ENCODE measurements at places on chromosomes 16 and 17.

GRCh38 chr17:47808830-47809480 lies 12.6 kb downstream of the OSBPL7 start:
- no peak for DNase-seq

GRCh38 chr16:424033-424622 lies 1.3 kb upstream of the RAB11FIP3 start:
- DNase-seq: no peak

- DNase-seq: no peak
These were observed 19.9 kb upstream of the MLKL start for GRCh38 chr16:74720579-74720978.

GRCh38 chr17:34981538-34982241 lies 1.4 kb downstream of the LIG3 start:
- DNase-seq: no peak

DNA sequence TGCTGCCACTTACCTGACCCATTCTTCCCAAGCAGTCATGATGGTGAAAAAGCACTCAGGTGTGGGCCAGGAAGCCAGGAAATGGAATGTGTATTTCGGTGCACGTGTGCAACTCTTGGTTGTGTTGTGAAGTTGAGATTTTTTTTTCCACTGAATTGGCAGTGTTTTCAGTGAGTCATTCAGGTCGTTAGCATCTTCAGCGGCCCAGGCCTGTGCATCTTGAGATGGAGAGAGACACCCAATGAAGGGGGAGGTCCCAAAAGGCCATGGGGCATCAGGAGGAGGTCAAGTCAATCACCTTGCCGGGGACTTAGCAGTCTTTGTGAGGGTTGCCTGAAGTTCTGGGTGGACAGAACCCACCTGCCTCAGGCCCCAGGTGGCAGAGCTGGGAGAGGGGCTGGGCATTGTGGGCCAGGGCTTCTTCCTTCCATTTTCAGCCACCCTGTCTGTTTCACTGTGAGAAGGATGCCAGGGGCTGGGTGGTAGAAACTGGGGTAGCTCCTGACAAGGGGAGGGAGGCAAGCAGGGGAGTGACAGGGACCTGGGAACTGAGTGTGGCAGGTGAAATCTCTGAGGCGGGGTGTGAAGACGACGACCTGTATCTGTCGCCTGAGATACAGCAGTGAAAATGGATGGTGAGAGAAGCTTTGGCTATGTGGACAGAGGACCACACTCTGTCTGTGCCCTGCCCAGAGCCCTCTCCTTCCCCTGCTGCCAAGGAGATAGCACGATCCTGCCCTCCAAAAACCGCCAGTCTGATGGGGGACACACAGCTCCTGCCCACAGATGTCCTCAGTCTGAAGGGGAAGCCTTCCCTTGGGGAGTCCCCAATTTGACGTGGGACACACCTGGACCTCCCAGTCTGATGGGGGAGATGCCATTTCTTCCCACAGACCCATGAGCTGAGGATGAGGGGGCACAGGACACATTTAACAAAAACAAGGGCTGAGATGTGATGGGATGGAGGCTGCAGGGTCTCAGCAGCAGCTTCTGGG lies 11.9 kb downstream of the TBKBP1 start:
- no peak for DNase-seq

DNA sequence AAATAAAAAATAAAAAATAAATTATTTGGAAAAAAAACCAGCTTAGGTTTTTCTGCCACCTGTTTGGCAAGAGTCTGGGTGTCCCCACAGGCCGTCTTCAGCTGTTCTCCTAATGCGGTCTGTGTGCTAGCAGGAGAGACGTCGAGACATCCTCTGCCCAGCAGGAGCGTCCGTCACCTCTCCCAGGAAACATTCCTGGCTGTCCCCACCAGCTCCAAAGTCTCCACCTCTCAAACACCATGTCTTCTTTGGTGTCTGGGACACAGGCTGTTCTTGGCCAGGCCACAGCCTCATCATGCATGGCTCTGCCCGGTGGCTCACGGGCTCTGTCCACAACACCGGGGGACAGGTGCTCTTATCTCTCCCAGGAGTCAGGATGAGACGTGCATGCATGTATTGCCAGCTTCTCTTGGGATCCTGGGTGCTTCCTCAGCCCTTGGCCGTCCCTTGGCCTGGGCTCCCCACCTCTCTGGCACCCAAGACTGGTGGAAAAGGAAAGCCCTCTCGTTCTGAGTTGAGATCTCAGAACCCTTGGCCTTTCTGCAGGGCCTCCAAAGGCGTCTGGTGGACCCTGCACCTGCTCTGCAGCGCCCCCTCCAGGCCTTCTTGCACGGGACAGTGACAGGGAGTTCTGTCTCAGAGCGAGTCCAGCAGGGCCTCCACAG lies 84.9 kb upstream of the CBX4 start:
- no peak for DNase-seq

GRCh38 chr17:75645889-75646637 lies 12.8 kb downstream of the SMIM5 start:
- DNase-seq: no peak

GRCh38 chr16:16073891-16074881 lies 124.8 kb downstream of the ABCC1 start:
- DNase-seq: no peak
